ENCODE measurements at places on chromosomes 3 and 15.

GRCh38 chr15:65819563-65819960 lies 27.5 kb upstream of the DENND4A start:
- no peak for DNase-seq

DNA sequence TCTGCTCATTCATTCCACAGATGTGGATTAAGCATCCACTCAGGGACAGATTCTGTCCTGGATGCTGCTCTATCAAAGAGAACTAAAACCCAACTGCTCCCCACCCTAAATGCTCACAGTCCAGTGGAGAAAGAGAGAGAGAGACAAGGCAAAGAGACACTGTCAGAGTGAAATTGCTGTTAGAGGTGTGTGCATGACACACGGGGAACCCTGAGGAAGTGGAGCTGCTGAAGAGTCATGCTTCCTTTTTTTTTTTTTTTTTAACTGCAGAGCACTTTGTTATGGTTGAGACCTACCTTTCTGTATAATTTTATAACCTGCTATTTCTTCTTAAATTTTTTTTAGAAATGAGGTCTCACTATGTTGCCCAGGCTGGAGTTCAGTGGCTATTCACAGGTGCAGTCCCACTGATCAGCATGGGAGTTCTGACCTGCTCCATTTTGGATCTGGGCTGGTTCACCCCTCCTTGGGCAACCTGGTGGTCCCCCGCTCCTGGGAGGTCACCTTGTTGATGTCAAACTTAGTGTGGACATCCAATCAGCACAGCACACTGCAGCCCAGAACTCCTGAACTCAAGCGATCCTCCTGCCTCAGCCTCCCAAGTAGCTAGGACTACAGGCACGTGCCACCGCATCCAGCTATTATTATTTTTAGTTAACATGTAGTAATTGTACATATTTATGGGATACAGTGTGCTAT lies 18.2 kb upstream of the PSTPIP1 start:
- DNase-seq: no peak

GRCh38 chr15:66939451-66940023 lies 125.9 kb upstream of the SMAD3 start:
- DNase-seq: no peak

GRCh38 chr15:91704343-91704742 lies 149.2 kb upstream of the SLCO3A1 start:
- no peak for DNase-seq

GRCh38 chr3:13671482-13672233 lies 122.7 kb downstream of the FBLN2 start:
- no peak for DNase-seq

DNA sequence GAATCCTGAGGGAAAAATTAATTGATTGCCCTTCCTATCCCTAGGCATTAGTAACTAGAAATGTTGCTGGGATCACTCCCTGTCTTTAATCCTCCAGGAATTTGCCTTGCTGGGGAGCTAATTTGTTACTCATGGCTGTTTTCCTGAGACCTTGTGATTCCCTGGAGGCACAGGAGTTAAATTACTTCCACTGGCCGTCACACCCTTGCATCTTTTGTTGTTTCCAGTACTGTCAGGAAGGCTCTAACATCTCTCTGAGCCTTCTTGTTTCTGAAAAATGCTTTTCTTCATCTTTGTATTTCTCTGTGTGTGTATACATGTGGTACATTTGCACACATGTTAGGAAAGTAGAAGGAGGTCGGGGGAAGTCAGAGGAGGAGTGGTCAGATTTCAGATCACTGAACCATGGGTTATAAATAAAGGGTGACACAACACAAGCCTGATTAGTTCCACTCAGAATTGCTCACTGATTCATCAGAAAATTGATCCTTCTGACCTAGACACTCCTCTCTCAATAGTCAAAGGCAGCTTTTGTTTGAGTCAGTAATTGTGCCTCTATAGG lies 23.5 kb upstream of the LRRFIP2 start:
- DNase-seq: no peak

DNA sequence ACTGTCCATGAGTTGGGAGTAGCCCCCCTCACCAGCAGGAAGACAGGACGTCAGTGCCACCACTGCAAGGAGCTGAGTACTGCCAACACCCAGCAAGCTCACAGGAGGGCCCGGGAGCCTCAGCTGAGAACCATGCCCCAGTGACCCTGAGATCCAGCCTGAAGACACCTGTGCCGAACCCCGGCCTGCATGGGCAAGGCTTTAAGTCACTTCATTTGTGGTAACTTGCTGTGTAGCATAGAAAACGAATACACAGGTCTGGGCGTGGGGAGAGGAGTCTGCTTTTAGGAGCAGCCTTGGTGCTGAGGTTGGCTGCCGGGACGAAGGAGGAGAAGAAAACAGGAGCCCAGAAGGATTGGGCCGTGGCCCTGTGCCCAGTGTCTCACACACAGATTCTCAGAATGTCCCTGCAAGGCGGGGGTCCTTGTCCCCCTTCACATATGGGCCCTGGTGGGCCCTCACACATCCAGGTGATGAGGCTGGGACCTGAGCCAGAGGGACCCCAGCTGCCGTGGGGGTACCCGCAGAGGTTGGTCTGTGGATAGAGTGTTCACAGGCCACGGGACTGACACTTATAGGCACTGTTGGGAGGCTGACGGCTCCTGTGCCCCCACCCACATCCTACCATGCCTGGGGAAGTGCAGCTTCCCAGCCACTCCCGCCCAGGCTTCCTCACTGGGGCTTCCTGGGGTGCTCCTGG lies 85.3 kb downstream of the PLXNA1 start:
- no peak for DNase-seq

GRCh38 chr3:186361246-186361761 lies 730 bp downstream of the DGKG start:
- DNase-seq: no peak

DNA sequence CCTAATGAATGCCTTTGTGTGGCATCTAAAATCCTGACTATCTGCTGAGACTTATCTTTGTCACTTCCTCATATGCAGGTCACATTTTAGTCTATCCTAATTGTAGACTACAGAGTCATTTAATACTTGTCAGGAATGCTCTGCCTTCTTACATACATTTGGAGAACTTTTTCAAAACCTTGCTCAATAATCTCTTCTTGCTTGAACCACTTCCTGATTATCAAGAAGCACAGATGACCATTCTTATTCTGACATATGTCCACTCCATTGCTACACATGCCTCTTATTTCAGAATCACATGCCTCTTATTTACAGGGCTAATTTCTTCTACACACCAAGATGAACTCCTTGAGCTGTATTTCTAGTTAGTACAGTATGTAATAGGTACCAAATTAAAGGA lies 400.3 kb downstream of the TBC1D5 start:
- no peak for DNase-seq

DNA sequence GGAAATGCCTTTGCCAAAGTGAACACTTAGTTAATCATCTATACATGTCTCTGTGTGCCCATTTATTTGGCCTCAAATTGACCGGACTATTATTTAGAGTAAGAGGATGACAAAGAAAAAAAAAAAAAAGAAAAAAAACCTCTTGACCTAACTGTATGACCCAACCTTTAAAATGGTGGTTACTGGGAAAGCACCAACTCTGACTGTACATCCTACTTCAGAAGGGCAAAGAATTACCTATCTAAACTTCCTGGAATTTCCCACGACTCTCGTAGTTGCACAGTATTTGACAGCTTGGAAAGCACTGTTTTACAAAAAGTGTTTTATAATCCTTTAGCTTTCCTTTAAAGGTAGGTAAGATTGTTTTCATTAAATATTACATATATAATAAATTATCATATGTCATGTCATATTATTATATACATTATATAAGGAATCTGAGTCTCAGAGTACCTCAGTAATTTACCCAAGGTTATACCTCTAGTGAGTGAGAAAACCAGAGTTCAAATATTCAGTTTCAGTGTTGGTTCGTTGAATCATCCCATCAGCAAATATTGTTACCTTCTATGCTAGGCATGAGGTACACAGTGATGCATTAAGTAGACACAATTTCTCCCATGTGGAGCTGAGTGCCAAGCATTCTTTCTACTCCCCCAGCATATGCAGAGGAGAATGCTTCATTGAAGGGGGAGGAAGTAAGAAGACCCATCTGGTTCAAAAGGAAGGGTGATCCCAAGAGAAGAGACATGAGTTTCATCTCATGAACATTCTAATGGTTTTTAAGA lies 5.0 kb downstream of the BCL2A1 start:
- no peak for DNase-seq

- DNase-seq: no peak
Measured at GRCh38 chr3:141539431-141540187, 52.8 kb downstream of the RASA2 start.

DNA sequence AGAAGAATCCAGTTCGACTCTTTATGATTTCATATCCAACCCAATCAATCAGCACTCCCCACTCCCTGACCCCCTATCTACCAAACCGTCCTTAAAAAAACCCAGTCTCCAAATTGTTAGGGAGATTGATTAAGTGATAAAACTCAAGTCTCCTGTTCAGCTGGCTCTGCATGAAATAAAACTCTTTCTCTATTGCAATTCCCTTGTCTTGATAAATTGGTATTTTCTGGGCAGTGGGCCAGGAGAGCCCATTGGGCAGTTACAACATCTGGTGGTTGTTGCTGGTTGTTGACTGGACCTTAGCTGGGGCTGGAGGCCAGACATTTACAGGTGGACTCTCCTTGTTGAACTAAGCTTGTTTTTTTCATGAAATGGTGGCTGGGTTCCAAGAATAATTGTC lies 642.3 kb downstream of the ROBO2 start:
- no peak for DNase-seq
